ENCODE measurements at places on chromosomes 3 and 15. TPM values are rescaled to one million over a fixed set of nuclear protein-coding genes. Genes with fewer than 3 reads are reported as not detected.

The ADGRG7 gene
- not detected for total RNA-seq

The REC114 gene
- not detected for total RNA-seq

The CPN2 gene
- not detected for total RNA-seq

The SOX2 gene
- total RNA-seq: not detected

The ERICH6 gene
- not detected for total RNA-seq

The CLASP2 gene
- 38.2 TPM for total RNA-seq

The GOLGA6D gene
- total RNA-seq: not detected

The RBMS3 gene
- 185 TPM for total RNA-seq
